ENCODE measurements at places on chromosomes 5 and 9.

GRCh38 chr5:55601204-55601618, 66.4 kb upstream of the PLPP1 start:
- DNase-seq, result no peak

DNA sequence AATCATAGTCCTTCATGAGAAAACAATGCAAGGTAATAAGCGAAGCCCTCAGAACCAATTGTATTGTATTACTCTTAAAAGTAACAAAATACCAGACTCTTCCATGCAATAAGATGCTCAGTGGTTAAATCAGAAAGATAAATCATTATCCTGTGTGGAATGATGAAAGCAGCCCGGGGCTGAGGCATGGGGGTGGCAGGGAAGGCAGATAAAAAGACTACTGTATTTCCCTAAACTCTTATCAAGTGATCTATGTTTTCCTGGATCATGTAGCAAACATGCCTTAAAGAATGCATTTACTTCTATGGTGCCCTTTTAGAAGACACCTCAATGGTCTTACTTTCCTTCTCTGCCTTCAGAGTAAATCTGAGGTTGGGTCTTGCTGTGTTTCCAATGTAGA, 105.6 kb upstream of the DAPK1 start:
- peak; percentile 72 for DNase-seq

- DNase-seq, result peak; percentile 63
Measured at GRCh38 chr5:932628-933250, 40.1 kb downstream of the TRIP13 start.

DNA sequence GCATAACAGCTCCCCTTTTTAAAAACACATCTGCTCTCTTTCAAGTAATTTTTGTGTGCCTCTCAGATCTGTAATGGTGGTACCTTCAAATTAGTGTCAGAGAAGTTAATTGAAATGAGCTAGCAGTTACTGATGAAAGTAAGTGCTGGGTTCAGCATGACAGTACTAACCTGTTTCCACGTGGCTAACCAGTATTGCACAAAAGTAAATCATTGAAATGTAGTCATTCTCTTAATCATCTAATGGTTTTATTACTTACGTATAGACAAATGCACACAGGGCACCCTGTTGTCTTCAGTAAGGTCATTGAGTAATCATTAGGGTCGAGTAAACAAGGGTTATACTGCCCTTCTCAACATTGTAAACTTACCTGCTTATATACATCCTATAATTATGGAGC, 157.8 kb upstream of the PRR16 start:
- DNase-seq, result no peak

DNA sequence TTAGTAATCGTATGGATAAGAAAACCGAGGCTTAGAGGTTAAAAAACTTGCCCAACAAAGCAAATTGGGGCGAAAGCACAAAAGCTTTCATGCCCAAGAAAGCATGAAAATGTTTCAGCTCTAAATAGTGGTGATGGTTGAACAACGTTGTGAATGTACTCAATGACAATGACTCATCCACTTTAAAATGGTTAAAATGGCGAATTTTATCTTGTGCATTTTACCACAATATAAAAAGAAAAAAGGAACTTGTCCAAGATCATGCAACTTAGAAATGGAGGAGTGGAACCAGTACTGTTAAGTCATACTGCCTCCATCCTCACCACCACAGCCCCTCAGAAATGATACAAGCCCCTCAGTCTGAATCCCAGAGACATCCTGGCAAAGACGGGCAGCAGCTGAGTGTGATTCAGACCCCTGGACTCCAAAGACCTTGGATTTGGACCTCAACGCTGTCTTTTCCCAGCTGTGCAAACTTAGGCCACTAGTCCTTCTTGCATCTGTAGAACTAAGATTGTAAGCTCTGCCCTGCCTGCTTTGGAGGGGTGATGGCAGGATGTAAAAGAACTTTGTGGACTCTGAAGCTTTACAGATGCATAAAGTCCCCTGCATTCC, 158.4 kb downstream of the GABBR2 start:
- no peak for DNase-seq

GRCh38 chr9:1513105-1513504, 462.9 kb downstream of the DMRT2 start:
- DNase-seq, result no peak

DNA sequence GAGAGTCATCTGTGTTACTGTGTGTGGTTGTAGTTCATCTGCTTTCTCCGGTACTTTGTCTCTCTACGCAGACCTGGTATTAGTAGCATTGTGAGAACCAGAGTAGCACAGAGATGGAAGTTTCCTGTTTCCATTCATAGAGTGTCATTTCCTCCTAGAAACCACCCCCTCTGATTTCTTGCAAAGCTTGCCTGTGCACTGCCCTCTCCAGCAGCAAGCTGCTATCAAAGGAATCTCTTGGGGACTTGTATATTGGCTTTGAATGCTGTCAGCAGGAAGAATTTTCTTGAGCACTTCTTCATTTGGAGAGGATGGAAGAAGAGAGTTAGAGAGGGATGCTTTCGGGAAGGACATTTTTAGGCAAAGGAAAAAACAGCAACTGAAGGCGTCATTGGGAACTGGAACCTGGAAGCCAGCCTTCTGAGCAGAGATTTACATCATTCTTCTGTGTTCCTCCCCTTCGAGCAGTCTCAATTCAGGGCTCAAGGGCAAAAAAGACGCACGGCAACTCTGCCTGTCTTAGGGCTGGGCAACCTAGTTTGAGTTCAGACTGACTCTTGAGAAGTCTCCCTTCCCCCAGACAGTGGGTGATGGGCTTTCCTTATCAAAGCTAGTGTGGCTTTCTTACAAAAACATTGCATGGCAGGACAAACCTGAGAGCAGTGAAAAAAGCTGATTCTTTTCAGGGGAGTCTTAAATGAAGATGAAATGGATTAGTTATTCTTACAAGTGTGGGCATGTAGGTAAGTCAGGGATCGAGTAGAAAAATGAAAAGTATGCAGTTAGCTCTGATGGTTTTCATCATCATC, 226.3 kb downstream of the AOPEP start:
- no peak for DNase-seq

GRCh38 chr5:172581315-172581714, 59.7 kb upstream of the NEURL1B start:
- DNase-seq, result no peak

DNA sequence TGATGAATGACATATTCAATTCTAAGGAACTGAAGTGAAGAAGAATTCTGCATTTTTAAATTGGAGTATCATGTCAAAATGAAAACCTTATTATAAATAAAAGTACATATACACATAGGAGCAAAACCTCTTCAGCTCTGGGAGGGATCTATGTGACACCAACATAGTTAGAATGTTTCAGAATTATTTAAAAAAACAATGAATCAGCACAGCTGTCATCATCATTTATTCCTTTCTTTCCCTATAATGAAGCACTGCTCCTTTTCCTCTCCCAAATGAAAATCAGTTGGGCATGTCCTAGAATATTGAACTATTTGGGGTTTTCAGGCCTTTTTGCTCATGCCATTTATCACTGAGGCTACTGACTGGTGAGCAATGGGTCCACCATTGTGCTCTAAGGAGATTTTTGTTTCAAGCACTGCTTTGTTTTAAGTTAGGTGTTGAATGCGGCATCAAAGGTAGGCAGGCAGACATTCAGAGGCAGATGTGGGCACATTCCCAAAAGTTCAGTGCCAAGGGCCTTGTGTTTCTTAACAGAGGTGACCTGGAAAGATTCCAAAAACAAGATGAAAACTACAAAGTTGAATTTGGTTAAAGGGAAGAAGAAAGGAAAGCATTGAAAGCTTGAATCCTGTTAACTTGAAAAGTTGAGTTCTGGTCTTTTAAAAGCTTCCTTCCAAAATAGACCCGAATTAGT, 126.4 kb upstream of the ADAMTSL1 start:
- DNase-seq, result no peak

- peak; percentile 38 for DNase-seq
Measured at GRCh38 chr9:119961774-119962424, 592.7 kb upstream of the BRINP1 start.

DNA sequence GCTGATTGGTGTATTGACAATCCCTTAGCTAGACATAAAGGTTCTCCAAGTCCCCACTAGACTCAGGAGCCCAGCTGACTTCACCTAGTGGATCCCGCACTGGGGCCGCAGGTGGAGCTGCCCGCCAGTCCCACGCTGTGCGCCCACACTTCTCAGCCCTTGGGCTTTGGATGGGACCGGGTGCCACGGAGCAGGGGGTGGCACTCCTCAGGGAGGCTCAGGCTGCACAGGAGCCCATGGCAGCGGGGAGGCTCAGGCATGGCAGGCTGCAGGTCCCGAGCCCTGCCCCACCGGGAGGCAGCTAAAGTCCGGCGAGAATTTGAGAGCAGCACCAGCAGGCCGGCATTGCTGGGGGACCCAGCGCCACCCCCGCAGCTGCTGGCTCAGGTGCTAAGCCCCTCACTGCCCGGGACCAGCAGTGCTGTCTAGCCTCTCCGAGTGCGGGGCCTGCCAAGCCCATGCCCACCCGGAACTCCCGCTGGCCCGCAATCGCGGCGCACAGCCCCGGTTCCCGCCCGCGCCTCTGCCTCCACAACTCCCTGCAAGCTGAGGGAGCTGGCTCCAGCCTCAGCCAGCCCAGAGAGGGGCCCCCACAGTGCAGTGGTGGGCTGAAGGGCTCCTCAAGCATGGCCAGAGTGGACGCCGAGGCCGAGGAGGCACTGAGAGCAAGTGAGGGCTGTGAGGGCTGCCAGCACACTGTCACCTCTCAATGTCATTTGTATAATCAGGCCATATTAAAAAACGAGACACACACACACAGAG, 437.2 kb downstream of the CSNK1G3 start:
- no peak for DNase-seq

- no peak for DNase-seq
Measured at GRCh38 chr5:14491015-14491915, 90.3 kb upstream of the OTULINL start.

DNA sequence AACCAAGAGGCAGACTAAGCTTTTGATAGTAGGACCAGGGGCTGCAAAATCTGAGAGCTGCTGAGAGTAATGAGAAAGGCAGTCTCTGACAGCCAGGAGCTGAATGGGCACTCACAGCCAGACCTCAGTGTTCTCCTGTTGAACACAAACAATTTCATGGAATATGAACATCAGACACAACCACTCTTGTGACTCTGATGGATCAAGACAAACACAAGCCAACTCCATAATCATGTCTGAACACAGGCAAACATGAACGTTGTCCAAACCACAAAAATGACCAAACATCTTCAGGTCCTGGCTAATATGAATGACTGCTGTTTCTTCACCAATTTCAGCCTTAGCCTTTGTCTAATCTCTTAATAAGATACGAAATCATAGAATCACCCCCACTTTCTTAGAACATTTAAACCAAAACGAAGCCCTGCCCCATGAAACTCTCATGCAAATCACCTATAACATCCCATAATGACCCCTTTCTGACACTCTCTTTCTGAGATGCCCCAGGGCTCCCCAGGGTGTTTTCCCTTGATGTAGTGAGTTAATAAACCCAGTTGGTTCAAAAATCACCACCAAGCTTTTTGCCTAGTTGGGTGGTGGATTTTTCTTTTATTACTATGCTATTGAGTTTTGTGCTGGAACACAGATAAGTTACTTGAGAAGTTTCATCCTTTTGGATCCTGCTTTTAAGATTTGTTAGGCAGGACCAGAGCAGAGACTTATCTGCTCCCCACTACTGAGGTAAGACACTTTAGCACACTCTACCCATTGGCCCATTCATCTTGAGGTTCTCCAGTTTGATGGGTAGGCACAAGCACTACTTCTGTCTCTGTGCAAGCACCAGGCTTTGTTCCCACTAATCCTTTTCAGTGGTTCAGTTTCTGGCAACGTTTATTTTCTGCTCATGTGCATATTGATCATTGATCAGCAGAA, 5.9 kb upstream of the ERAP2 start:
- no peak for DNase-seq

DNA sequence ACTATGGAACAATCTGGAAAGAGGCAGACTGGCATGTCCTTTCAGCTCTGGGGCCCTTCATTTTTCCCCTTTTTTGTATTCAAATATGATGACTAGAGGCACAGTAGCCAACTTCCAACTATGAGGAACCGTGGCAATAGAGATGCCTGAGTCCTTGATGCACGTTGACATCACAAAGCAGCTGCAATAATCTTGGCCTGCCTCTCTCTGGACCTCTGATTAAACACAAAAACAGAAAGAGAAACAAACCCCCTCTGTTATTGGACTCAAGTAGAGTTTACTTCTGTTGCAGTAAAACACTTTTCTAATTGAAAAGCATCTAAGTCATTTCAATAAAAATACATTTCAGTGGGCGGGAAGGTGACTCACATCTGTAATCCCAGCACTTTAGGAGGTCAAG, 122.2 kb upstream of the GRAMD2B start:
- no peak for DNase-seq

GRCh38 chr5:176167800-176168199, 70.4 kb upstream of the SIMC1 start:
- DNase-seq, result no peak

GRCh38 chr9:76882686-76883085, 23.2 kb downstream of the PRUNE2 start:
- DNase-seq, result no peak

GRCh38 chr5:67253911-67254310, 57.3 kb upstream of the CD180 start:
- no peak for DNase-seq
